ENCODE measurements at places on chromosomes 2 and 18.

GRCh38 chr18:21634588-21635199 is 22.6 kb downstream of the SNRPD1 start:
- DNase-seq = no peak

DNA sequence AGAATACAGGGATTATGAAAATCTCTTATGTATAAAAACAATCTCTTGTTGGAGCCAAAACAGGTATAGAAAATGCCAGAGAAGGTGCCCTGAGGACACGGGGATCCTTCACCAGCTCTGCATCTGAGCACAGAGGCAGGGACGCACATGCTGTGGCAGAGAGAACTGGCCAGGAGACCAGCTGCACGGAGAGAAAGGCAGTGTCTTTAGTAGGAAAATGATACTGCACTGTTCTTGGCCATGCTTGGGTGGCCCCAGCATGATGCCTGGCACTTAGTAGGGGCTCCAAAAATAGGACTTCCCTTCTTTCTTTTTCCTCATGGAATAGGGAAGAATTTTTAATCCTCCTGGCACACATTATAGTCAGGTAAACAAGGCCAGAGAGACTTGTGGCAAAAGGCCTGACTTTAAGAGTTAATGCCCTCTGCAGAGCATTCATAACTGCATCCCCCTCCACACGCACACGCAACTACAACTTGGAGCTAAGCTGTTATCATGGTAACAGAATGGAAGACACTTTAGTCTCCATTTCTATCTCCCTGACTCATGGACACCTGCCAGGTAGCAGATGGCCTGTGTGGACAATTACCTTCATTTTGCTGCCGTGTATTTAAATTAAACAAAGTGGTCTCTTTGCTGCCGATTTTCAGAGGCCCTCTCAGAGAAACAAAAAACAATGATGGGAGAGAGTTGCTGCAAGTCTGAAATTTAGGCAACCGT is 59.7 kb upstream of the DNMT3A start:
- no peak for DNase-seq

- no peak for DNase-seq
Measured at GRCh38 chr18:36628435-36629137, 200.2 kb downstream of the TPGS2 start.

DNA sequence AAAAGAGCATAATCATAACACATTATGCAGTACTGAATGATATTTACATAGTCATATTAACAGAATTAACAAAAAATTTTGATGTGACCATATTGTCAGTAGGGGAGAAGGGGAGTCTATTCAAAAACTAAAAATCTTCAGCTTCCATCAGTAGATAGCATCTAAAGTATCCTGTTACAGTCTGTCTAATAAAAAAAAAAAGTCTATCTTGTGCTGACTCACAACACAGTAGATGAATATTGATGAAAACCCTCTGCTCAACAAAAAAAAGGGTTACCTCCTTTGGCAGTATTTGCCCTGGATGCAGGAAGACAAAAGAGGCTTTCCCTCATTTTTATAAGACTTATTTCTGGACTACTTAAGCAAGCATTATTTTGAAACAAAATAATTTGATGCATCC is 27.3 kb downstream of the GRB14 start:
- no peak for DNase-seq

DNA sequence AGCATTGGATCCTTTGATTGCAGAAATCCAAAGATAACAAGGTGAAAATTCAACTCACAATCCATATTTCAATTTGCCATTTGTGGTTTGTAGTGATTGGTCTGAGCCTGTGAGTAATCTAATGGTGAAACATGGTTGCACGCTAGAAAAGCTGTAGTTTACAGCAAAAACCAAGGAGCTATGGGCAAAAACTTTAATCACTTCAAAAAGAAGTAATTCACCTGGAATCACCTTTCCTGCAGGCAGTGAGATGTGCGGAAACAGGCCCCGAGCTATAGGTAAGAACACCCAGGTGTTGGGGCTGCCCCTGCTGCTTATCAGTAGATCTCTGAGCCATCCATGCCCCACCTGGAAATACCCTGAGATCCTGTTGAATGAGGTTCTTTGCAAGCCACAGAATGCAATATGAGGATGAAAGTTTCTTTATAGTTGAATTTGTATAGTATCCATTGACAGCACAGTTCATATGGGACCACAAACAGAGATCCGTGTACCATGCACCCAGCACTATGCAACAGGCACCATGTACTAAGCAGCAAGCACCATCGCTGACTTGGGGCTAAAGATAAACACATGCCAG is 208.2 kb downstream of the SPP2 start:
- DNase-seq = no peak

GRCh38 chr18:63180971-63181376 is 138.6 kb downstream of the BCL2 start:
- DNase-seq = no peak

GRCh38 chr2:111663471-111664274 is 220.3 kb downstream of the ANAPC1 start:
- DNase-seq = no peak

- DNase-seq = no peak
Measured at GRCh38 chr2:204669382-204669781, 124.1 kb downstream of the PARD3B start.

DNA sequence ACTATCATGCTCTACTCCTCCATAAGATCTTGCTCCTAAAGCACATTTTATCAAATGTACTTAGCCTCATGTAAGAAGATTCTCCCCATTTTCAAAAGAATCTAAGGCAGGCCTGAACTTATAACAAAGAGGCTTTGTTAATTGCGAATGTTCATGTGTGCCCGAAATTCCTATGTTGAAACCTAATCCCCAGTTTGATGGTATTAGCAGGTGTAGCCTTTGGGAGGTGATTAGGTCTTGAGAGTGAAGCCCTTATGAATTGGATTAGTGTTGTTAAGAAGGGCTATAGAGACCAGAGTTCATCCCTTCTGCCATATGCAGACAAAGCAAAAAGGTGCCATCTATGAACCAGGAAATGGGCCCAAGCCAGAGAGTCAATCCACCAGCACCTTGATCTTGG is 234.5 kb downstream of the PAX3 start:
- no peak for DNase-seq

DNA sequence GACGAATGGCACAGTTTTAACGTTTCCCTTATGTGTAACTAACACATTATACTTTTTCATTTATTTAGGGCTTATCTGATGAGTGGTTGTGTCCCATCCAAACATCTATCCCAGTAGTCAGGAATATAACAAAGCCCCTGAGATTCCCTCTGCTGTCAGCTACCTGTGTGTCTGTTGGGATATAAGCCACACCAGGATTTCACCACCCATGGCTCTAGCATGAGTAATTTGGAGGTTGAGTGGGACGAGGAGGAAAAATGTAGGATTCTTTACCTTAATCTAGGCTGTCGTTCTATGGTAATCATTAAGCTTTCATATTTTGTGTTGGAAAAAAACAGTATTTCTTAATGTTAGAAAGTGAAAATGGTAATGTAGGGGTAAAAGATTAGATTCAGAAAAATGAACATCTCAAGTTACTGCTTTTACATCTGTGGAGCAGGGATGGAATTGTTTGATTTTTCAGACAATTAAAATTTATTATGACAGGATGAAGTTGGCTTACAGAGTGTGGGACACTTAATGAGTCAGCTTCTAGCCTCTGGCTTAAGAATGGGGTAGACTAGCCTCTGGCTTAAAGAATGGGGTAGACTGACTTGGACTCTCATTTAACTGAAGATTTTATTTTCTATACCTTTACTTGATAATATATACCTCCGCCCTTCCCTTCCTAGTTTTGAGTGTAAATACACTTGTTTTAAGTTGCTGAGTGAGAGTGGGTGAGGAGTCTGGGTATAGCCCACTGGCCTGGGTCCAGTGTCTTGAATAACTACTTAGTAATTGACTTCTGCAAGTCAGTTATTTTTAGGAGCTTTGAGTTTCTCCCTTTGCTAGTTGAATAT is 88.5 kb upstream of the RANBP2 start:
- no peak for DNase-seq

- DNase-seq = no peak
Measured at GRCh38 chr2:224024270-224024669, 14.8 kb downstream of the SERPINE2 start.

DNA sequence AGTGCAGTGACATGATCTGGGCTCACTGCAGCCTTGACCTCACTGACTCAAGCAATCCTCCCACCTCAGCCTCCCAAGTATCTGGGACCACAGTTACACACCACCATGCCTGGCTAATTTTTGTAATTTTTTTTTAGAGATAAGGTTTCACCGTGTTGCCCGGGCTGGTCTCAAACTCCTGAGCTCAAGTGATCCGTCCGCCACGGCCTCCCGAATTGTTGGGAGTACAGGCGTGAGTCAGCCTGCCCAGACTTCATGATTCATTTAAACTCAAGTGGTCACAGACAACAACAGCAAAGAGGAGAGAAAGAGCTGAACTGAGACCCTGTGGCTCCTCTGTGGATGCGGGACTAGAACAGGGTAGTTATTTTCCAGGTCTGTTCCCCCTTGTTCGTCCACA is 83.0 kb downstream of the TSHZ1 start:
- DNase-seq = no peak

GRCh38 chr2:160510617-160511016 is 17.0 kb upstream of the RBMS1 start:
- no peak for DNase-seq

DNA sequence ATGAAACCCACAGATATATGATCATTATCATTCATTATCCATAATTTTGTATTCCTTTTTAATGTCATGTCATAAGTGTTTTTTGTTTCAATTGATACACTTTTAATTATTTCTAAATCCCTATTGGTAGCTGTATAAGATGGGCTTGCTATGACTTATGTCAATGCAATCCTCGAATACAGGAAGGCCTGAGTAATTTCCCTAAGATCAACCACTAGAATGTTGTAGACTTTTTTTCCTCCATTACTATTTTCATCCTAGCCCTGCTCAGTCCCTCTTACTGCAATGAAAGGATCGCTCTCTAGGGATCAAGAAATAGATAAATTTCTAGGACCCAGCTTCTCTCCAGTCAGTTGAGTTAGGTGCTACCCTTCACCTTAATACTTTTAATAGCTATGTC is 186.3 kb downstream of the KCNE4 start:
- no peak for DNase-seq

DNA sequence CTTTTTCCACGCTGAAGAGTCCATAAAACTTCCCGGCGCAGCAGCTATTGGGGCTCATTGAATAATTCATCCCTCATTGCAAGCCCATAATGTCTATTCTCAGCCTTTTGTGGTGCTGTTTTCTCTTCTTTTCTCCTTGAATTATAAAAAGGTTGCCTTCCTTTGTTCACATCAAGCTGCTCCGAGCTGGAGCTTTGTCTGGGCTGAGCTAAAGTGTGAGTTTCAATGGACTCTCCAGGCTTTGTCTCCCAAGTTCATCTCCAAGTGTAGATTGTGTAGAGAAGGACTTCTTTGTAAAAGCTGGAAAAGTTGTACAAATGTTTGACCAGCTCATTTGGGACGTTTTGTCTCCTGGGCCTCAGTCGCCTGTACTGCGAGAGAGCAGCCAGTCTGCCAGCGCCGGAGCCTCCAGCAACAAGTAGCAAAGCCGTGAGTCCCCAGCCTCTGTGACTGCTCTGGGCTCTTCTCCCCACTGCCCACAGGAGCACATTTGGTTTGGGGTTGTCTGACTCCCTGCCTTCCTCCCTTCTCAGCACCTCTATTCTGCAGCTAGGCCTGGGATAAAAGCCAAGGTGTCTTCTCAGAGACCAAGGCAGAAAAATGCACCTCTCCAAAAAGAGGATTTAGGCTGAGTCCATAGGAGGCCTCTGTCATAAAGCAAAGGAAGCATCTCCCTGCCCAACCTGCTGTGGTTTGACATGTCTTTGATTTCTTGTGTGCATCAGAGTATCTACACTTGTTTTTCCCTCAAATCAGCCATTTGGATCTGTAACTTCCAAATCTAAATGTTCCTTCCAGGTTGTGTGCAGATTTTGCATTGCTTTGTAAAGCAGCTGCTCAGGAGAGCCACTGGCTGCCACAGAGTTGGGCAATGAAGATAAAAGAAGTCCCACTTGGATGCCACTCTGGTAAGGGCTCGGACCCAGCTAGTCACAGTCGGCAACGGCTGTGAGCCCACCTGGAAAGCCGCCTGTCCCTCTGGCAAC is 6.4 kb downstream of the PAX3 start:
- DNase-seq = no peak

- no peak for DNase-seq
Measured at GRCh38 chr18:57771193-57771592, 31.9 kb downstream of the ATP8B1 start.

GRCh38 chr2:16381511-16381910 is 284.1 kb downstream of the CYRIA start:
- DNase-seq = no peak

GRCh38 chr2:32277363-32277673 is 386 bp upstream of the YIPF4 start:
- no peak for DNase-seq

DNA sequence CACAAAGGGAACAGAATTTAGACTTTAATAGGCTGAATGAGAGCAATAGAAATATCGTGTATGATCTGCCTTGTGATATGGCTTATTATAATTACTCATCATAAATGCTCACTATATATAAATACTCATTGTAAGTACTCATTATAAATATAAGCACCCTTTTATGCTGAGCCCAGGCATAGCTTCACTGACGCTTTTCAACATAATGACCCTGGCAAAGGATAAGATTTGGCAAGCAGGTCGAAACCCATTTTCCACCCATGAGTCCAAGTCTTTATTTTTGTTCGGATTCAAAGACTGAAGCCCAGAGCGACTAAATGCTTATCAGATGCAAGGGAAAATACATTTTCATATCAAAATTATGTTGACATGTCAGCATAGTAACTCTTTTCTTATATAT is 500.4 kb downstream of the SLC4A3 start:
- DNase-seq = no peak

GRCh38 chr2:42214669-42215068 is 45.5 kb downstream of the EML4 start:
- no peak for DNase-seq

GRCh38 chr2:48824116-48824515 is 68.6 kb upstream of the LHCGR start:
- DNase-seq = no peak

DNA sequence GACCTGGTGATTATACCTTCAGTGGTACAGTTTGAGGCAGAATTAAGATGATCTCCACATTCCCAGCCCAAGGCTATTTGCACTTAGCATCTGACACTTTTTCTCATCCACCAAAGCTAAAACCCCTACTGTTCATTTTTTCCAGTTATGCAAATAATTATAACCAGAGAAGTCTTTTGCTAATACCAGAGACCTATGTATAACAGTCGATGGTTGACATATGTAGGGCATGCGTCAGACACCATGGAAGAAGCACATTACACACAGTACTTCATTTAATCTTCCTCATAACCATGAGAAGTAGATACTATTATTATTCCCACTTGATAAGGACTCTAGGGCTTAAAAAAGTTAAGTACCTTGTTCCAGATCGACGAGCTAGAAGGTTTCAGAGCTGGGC is 36.5 kb downstream of the AP1S3 start:
- no peak for DNase-seq

- DNase-seq = no peak
Measured at GRCh38 chr18:24674200-24674599, 213.8 kb downstream of the HRH4 start.

- DNase-seq = no peak
Measured at GRCh38 chr2:120134263-120134662, 88.9 kb downstream of the TMEM185B start.
